Amygdala (tissue), 56 donors: ENCODE measurements at places on chromosomes 2 and 18.

- no peak for DNase-seq
These were observed 50.2 kb upstream of the ANKRD44 start for GRCh38 chr2:197360744-197361156.

DNA sequence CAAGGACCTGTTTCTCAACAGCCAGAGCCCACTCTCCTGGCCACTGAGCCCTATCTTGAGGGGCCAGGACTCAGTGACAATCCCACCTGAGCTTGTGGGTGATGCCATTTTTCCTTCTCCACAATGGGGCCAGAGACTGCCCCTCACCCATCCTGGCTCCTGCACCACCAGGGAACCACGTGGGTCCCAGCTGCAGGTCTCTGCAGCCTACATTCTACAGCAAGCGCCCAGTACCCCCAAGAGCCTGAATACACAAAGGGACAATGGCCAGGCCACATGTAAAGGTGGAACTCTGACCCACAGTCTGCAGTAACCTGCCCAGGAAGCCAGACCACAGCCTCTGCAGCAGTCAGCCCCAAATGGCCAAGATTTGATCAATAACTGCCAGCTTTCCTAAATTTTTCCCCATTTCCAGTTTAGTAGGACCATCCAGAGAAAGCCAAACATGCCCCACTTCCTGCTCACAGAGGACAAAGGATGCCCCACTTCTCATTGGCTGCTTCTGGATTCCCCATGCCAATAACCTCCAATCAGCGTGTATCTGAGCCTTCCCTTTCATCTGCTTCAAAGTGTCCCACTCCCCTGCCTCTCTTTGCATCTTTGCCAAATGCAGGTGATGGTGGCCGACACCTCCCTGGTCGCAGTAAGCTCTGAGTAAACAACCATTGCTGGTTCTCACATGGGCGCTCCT lies 19.1 kb downstream of the HS1BP3 start:
- DNase-seq = no peak

DNA sequence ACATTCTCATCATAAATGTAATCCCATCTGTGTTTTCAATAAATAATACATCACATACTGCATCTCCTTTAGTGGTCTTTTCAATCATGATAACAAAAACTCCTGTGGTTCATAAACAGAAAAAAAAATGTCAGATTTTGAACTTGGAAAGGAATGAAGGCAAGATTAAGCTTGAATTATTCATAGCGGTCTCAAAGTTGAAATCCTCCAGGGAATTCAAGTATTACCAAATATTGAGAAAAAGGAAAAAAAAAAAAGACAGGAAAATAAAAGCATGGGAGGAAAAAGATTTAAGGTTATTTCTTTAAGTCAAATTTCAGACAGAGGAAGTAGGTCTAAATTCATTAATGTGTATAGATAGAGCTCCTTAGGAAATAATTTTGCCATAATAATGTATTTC lies 92.1 kb downstream of the COLEC12 start:
- no peak for DNase-seq

DNA sequence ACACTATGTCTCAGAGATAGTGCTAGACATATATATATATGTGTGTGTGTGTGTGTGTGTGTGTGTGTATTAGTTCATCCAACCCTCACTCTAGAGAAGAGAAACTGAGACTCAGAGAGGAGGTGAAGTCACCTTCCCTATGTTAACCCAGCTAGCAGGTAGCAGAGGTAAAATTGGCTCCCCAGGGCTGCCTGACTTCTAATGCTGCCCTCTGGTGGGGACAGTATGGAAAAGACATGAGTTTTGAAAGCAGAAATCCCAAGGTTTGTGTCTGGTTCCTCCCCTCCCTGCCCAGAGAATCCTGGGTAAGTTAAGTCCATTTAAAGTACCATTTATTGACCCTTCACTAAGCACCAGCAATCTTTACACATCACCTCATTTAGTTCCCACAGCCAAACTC lies 137.7 kb downstream of the THNSL2 start:
- no peak for DNase-seq

DNA sequence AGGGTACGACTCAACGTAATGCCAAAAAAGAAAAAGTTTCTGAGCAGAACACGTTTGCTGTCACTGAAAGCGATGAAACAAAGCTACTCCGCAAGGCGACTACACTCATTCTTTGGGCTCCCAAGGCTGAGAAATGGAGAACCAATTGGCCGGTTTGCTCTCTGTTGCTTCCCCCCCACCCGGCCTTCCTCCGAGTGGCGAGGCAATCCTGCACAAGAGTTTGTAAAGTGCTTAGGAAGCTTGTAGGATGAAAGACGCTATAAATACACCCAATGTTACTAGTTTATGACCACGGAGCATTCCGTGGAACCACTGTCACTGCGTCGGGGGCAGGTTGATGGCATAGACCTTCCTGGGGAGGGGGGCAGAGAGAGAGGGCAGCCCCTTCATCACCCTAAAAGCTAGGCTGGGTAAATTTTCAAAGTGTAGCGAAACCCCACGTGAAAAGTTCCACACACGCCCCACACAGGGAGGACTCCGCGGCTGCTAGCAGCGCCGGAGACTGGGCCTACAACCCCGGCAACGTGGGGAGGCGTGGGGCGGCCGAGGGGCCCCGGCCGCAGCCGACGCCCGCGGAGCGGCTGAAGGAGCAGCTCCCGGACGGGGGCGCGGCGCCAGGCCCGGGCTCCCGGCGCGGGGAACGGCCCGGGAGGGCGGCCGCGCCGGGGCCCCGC lies 915 bp downstream of the CUL3 start:
- DNase-seq = peak; percentile 10

GRCh38 chr18:39701055-39701783 lies 2135.6 kb upstream of the CELF4 start:
- no peak for DNase-seq

GRCh38 chr2:226835420-226835795 lies 446 bp upstream of the RHBDD1 start:
- DNase-seq = no peak

- DNase-seq = no peak
These were observed 5.0 kb downstream of the SNED1 start for GRCh38 chr2:241003369-241003768.

GRCh38 chr18:37565977-37566478 lies 430 bp upstream of the CELF4 start:
- peak; percentile 57 for DNase-seq

DNA sequence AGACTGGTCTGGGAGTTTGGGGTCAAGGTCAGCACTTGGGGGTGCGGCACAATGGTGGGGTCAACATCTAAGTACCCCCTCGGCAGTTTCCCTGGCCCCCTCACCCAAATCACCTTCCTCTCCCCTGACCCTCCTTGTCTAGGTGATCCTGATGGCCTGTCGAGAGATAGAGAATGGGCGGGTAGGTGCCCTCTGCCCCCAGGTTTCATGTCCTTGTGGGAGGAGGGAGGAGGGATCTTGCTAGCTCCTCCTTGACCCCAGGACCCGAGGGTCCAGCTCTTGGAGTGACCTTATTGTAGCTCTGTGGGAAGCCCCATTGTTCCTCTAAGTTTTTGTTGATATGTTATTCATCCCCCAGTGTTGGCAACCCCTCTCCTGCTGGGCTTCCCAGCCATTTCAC lies 3.6 kb downstream of the PTPN18 start:
- DNase-seq = no peak

GRCh38 chr2:226981791-226982326 lies 146.0 kb downstream of the RHBDD1 start:
- no peak for DNase-seq

DNA sequence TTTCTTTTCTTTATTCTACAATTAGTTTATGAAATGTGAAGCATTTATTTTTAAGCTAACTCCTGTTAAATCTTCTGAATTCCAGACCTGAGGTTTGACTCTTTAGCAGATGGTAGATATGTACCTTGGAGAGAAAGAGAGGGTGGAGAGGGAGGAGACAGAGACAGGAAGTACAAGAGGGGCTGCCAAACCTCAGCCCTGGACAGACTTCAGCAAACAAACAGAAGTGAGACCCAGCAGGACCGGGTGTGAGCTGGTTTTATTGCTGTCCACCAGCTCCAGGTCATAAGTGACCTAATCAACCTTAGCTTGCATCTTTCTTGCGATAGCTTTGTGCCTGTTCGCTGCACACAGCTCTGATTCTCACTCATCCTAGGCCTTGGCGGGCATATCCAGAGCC lies 168.6 kb downstream of the CNTNAP5 start:
- DNase-seq = no peak

GRCh38 chr2:55618275-55619055 lies 1.0 kb upstream of the PPP4R3B start:
- DNase-seq = peak; percentile 45

DNA sequence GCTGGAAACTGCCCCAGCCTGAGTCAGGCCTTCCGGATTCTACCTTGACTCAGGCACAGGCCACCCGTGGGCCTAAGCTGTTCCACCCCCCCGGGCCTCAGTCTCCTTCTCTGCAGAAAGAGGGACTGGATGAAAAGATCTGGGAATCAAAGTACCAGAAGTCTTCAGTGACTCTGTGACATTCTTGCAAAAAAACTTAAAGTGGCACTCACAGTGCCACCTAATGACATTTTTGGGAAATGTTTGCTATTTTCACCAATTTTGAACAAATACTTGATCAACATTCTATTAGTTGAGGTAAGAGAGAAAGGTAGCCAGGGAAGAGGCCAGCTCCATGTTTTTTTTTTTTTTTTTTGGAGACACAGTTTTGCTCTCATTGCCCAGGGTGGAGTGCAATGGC lies 48.3 kb upstream of the ACAA2 start:
- DNase-seq = no peak

DNA sequence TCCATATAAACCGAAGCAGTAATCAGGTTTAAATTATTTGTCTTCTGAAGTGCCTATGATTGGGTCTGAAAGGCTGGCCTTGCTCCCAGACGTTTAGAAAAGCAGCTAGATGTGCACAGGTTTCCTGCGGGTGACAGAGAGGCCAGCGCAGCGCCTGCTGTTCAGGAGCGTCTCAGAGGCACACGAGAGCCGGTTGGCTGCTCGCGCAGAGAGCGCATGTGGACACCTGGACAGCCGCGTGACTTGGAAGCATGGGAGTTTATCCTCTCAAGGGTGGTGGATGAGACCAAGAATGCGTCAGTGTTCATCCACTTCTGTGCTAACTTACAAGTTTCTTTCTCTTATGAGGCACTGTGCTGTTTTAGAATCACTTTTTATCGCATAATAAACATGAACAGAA lies 303.7 kb downstream of the PTGR3 start:
- no peak for DNase-seq

GRCh38 chr18:44821924-44822323 lies 141.2 kb downstream of the SETBP1 start:
- no peak for DNase-seq

GRCh38 chr2:120313695-120314615 lies 32.0 kb upstream of the INHBB start:
- no peak for DNase-seq

- no peak for DNase-seq
These were observed 87.3 kb downstream of the SEPTIN10 start for GRCh38 chr2:109526442-109526970.

DNA sequence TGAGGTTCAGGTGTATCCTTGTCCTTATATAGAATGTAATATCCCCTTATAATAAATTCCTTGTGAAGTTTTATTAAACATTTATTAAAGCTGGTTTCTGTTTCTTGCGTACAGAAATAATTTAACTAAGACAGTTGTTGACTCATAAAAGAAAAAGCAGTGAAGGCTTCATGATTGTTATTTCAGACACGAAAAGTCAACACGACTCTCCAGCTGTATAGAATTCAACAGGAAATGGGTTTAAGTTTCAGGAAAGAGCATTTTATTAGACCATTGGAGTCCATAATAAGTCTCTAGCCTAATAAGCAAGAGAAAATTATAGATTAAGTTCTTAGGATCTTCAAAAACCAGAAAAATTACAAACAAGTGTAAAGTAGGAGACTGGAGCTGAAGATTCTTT lies 62.2 kb downstream of the KCNE4 start:
- no peak for DNase-seq

GRCh38 chr2:15038366-15039364 lies 406.1 kb downstream of the LRATD1 start:
- DNase-seq = no peak

DNA sequence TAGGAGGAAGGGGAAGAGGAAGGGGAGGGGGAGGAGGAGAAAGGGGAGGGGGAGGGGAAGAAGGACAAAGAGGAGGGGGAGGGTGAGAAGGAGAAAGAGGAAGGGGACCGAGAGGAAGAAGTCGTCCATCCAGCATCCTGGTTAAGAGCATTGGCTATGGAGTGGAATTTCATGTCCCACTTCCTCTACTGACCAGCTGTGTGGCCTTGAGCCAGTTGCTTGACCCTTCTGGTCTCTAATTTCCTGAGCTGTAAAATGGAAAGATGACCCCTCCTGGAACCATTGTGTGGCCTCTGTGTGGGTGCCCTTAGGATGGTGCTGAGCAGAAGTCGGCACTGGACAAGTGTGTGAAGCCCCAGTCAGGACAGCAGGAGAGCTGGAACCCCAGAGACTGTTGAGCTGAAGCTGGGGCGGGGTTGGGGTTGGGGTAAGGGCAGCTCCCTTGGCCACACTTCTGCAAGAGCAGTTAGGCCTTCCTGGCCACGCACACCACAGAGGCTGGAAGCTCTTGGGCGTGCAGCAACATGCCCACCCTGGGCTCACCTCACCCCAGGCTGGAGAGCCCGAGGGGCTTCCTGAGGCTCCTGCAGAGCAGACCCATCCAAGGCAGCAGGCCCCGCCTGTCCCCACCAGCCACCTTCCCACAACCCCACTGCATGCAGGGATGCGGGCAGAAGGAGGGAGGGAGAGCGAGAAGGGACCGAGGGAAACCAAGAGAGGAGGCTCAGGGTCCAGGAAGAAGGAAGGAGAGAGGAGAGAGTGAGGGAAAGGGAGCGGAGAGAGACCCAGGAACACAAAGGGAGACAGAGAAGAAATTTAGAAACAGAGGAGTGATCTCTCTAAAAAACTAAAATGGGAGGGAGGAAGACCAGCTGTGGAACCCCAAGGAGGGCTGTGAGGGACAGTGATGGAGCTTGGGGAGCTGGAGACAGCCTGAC lies 16.2 kb downstream of the ADRA2B start:
- DNase-seq = no peak

- no peak for DNase-seq
These were observed 35.0 kb downstream of the RTN4 start for GRCh38 chr2:55014962-55015939.

GRCh38 chr2:130826821-130827501 lies 9.8 kb upstream of the ARHGEF4 start:
- no peak for DNase-seq

DNA sequence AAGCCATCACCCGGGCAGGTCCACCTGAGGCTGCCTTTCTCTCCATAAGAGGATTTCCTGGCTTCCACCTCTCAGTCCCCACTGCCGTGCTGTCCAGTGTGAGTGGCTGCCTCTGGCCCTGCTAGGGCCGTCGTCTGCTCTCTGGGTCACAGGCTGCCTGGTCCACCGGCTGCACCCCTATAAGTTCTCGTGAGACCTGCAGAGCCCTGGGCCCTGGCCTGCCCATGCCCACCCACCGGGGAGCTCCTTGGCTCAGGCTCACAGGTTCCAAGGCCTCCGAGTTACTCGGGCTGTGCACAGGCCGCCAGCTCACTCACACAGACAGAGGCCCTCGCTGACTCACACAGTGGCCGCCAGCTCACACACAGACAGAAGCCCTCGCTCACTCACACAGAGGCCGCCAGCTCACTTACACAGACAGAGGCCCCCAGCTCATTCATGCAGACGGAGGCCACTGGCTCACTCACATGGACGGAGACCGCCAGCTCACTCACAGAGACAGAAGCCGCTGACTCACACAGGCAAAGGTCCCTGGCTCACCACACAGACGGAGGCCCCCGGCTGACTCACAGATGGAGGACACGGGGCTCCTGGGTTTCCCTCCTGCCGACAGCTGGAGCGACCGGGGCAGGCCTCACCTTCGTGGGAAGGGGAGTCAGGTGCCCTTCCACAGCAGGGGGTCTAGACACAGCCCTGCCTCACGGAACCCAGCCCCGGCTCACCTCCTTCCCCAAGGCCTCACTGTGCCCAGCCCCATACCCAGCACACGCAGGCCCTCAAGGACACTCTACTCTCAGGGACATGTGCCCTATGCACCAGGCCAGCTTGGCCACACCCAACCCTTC lies 334.1 kb upstream of the MYT1L start:
- DNase-seq = no peak
